ENCODE measurements at places on chromosomes 11 and 22.

- DNase-seq: no peak
Measured at GRCh38 chr11:117315285-117316196, 515 bp downstream of the BACE1 start.

- no peak for DNase-seq
Measured at GRCh38 chr11:68021167-68021787, 9.2 kb upstream of the NDUFS8 start.

DNA sequence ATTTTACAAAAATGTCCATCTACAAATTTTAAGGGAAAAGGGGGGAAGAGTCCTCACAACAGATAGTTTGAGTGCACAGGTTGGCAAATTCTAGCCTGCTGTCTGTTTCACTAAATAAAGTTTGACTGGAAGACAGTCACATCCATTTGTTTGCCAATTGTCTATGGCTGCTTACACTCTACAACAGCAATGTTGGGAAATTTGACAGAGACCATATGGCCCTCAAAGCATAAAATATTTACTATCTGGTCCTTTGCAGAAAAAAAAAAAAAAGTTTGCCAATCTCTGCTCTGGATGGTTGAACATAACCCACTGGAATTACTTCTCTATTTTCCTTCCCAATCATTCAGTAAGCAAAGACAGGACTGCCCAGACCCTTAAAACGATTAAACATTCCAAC, 88.2 kb downstream of the FCHSD2 start:
- DNase-seq: no peak

GRCh38 chr11:10261821-10262220, 32.2 kb downstream of the SBF2 start:
- DNase-seq: no peak

All from AG04449 (cell line).